ENCODE measurements at places on chromosomes 12 and 14.
A peak's percentile ranks its signal among the peaks of the same experiment; 100 is the strongest.

DNA sequence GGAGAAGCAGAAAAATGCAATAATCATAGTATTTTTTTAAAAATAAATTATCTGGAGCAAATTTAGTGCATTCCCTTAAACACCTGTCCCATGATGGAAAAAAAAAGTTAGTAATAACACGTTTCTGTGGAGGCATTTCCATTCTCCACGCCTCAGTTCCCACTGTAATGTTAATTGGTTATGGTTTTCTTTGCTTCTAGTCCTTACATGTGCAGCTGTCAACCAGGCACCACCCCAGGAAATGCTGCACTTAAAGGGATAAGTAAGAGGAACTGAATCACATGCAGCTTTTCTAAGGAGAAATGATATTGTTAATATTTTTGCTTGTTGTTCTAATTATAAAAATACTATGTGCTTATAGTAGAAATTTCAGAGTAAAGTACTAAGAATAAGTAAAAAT lies 240.3 kb downstream of the ZFP36L1 start:
- no peak for DNase-seq

GRCh38 chr12:87160848-87161601 lies 868.2 kb downstream of the C12orf50 start:
- no peak for DNase-seq

DNA sequence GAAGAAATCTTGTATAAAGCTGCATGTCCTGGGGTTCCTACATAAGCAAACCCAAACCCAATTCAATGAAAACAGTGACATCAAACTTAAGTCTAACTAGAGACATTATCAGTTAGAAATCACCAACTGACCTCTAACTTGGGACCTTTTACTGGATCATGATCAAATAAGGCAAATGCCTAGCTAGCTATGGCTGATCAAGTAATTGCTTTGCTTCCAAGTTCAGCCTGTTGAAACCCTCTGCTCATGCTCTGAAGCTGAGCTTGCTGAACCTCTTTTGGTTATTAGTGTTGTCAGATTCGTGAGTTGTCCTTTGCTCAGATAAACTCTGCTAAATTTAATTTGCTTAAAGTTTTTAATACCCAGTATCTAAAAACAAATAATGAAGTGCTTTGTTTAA lies 28.9 kb downstream of the ZDHHC17 start:
- DNase-seq = no peak

GRCh38 chr12:10661338-10661737 lies 12.5 kb downstream of the STYK1 start:
- no peak for DNase-seq

GRCh38 chr12:49346659-49347310 lies at the start of gene DNAJC22:
Gene DNAJC22, plus strand, starts transcription at chr12:49346888. Its CDS starts 1,985 bp downstream, at chr12:49348873.
- DNase-seq = peak; percentile 40

DNA sequence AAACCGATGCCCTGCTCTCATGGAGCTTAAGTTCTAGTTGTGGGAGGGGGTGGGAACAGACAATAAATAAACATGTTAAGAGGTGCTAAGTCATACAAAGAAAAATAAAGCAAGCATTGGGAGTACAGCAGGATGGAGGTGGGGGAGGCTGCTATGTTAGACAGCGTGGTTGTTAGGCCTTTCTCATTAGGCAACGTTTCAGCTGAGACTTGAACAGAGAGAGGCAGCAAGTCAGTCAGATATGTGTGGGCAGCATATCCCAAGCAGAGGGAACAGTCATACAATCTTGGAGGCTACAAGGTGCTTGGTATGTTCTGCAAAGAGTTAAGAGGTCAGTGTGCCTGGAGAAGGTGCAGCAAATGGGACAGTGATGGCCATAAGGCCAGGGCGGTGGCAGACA lies 97.7 kb upstream of the CCDC196 start:
- DNase-seq = no peak

DNA sequence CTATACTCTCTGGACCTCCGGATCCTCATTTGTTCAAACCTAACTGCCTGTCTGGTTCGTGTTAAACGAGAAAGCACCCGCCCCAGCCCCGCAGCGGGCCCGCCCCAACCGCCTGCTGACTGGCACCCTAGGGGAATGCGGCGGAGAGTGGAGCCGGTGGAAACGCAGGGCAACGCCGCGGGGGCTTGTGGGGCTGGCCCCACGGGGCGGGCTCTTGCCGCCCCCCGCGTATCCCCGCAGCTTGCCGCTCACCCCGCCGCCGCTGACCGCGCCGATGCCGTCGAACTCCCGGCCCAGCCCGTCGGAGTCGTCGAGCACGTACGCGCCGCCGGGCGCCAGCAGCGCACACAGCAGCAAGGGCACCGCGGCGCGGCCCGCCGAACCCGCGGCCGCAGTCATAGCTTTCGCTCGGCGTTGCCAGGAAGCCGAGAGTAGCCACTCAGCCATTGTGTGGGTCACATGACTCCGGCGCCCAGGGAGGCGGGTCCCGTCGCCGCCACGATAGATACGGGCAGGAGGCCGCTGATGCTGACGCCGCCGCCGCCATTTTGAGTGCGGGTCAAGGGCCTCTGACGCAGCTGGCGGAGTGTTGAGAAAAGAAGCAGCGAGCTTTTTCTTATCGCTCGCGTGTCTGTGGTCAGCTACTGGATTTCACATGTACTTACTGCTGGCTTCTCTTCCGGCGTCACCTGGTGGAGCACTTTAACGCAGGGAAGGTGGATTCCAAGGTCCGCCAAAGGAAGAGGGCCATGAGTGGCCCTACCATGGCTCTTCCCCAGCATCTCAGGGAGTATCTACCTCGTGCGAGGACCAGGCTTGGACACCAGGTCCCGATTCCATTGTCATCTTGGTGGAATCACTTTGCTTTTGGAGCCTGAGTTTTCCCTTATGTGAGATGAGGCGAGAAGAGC lies at the start of gene GALC:
GALC (minus strand) TSS at position 465 of the 911 bp plus-strand sequence; CDS start at position 447, 18 bp downstream.
- peak; percentile 95 for DNase-seq

GRCh38 chr12:51349026-51349425 lies 2.5 kb upstream of the CELA1 start:
- DNase-seq = no peak

DNA sequence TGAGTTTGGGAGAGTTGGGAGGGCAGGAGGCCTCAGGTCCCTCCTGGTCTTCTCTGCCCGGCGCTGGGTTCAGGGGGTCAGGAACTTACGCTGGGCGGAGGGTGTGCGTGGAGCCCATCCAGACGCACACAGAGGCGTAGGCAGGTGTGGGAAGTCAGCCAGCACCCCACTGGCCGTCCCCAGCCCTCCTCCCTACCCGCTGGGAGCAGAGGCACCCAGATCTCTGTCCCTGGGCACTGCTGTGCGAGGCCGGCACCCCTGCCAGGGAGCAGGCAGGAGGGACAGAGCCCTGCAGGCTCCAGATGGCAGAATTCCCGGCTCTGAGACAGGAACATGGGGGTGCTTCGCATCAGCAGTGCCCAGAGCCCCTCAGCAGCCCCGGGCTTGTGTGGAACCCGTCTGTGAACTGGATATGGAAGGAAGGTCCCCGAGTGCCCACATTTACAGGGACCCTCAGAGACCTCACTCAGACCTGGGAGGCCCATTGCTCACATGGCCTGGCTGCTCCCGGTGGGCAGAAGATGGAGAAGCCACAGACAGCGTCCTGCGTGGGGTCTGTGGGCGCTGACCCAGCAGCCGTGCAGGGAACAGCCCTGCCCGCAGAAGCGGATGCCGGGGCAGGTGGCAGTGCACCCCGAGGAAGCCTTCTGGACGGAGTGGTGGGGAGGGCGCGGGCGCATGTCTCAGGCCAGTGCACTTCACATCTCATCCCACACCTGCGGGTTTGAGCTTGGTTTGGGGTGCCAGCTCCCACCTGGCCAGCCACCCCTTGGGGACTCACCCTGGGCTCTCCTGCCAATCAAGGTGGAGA lies 59.3 kb downstream of the LRCOL1 start:
- DNase-seq = no peak

DNA sequence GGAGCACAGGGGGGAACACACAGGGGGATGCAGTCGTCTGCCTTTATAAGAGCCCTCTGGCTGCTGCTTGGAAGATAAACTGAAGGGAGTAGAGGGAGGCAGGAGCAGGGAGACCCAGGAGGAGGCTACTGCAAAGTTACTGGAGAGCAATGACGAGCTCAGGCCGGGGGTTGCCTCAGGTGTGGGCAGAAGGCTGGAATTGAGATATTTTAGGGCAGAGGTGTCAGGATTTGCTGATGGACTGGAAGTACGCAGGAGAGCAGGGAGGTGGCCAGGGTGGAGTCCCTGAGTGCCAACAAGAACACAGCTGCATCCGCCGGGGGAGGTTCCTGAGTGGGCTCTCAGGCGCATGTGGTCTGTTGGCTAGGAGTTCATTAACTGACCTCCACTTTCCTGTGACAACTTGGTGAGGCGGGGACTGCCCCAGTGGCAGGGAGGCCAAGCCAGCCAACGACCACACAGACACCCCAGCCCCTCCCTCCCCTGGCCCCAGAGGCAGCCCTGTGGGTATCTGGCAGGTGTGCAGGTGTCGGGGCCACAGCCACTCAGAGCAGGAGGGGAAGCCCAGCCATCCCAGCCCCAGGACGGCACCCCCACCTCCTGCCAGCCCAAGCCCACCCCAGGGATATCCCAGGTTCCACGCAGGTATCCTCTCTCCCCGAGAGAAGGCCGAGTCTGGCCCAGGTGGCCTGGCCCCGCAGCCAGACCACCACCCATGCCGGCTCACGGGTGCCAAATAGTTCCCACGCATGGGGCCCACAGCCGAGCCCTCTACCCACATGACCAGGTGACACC lies 85.4 kb downstream of the NCOR2 start:
- DNase-seq = no peak

DNA sequence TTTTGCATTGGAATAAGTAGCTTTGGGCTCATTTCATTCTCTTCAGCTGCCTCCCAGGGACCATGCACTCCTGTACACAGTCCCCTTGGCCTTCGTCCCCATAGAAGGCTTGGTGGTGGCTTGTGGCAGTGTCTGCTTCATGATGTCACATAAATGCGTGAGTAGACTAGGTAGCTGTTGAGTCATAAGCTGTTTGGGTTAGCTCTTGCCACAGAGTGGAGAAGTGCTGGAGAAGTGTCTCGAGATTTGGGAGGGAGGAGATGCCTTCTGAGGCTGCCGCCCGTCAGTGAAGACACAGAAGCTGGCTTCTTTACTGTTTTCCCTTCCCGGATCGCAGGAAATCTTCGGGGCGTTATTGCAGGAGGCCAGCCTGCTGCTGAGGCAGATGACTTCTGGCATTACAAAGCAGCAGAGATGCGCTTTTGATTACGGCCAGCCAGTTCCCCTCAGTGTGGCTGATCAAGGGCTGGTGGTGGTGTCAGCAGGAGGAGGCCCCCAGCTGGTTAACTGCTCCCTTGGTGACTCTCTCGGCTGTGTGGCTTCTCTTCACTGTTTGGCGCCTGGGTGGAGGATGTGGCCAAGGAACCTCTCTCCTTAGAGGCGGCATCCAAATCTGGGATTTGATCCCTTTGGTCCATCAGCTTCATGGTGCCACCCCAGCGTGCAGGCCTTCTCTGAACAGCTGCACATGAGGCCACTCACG lies 67.6 kb downstream of the AACS start:
- DNase-seq = no peak

- no peak for DNase-seq
Observed at GRCh38 chr12:58554522-58555157, 365.7 kb downstream of the LRIG3 start.

- no peak for DNase-seq
Observed at GRCh38 chr14:37232907-37233481, 35.3 kb downstream of the MIPOL1 start.

- DNase-seq = no peak
Observed at GRCh38 chr12:110636516-110636915, 22.6 kb downstream of the TCTN1 start.

GRCh38 chr14:101762530-101763101 lies 1.1 kb downstream of the PPP2R5C start:
- DNase-seq = no peak

DNA sequence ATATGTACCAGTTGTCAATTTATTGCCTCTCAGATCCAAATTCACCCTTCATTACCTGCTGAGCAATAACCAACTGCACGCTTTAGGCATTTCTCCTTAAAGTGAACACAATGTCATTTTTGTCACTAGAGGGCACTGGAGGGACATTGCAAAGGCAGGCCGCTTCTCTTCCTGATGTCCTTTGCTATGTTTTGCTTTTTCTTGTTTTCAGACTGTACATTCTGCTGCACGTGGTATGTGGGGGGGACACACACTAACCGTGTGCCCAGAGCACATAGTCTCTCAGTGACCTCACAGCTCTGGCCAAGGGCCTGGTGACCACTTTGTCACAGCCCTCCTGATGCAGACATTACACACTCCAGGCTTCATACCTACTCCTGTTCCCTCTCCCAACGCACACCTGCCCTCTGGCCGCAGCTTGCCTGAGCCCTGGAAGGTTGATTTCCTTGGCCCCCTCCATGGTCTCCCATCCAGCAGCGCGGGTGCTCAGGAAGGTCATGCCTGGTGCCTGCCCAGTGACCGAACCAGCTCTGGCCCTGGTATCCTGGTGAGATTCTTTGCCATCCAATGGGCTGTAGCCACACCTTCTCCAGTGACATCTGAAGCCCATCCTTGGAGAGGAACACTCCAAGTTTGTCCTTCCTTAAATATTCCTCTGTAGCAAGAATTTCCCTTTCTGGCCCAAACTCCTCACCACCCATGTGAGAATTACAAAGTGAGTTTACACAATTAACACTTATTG lies 39.9 kb downstream of the MYO1H start:
- DNase-seq = no peak

- no peak for DNase-seq
Observed at GRCh38 chr14:103693515-103693914, 21.7 kb downstream of the XRCC3 start.

DNA sequence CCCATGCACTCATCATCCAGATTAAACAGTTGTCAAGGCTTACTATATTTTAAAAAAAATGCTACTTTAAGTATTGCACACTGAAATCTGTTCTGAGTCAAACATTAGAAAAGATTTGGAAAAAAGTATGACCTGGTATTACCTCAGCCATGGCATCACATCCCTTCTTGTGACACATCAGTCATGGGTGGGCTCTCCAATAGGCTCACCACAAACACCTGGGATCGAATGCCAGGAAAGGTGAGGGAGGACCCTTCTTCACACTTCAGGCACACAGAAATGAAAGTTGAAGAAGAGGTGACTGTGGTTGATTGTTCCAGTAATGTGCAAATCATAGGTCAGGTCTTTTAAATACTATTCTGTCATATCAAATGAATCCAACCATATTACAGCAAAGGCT lies 36.6 kb upstream of the GZMB start:
- peak; percentile 34 for DNase-seq

GRCh38 chr14:78637489-78637888 lies 467.3 kb downstream of the NRXN3 start:
- DNase-seq = no peak

- no peak for DNase-seq
Observed at GRCh38 chr12:49647827-49648711, 24.7 kb downstream of the PRPF40B start.

- DNase-seq = no peak
Observed at GRCh38 chr14:35220920-35221319, 71.3 kb upstream of the PSMA6 start.

DNA sequence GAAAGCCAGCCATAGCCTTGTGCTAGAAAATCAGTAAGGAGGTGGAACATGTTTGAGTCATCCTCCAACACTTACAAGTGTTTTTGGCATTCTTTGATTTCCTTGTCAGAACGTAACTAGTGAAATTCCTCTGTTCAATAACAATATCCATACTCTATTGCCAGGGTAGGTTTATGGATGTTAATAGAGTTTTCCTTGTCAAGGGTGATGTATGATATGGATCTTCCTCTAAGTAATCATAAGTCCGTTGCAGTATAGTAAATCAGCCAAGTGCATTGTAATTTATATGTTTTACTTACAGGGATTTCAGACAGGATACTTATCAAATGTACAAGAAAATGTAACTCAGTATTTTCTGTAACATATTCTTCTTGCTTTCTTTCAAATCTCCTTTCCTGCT lies 19.4 kb downstream of the NAV3 start:
- DNase-seq = no peak

Data from stimulated activated CD4-positive, alpha-beta T cell treated with anti-CD3 and anti-CD28 coated beads, Interleukin-2, amount 100 ng/mL, for 24 hours (primary cell).